ENCODE measurements at places on chromosomes 11 and 22. TPM values are rescaled to one million over a fixed set of nuclear protein-coding genes. Genes with fewer than 3 reads are reported as not detected.
A peak's percentile ranks its signal among the peaks of the same experiment; 100 is the strongest.

DNA sequence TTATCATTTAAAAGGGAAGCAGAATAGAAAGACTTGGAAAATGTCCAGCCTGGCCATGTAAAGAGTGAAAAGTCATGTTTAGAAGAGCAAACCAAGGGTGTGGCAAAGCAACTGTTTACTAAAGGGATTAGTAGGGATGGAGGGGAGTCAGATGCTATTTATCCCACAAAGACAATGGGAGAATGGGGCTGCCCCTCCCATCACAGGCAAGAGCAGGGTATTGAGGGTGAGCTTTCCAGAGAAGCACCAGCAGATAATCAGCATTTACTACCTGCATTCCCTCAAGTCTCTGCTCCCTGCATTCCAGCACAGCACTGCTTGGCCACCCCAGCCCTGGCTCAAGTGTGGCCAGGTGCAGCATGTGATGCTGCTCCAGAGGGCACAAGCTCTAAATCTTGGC lies 18.5 kb upstream of the QSER1 start:
- no peak overlapping the region for H3K27ac ChIP-seq
- H3K4me3 ChIP-seq = no peak overlapping the region
- H3K4me1 ChIP-seq = no peaks in the 10 kb centered on the region
- H3K36me3 ChIP-seq = no peaks in the 10 kb centered on the region
- no peaks in the 10 kb centered on the region for H3K27me3 ChIP-seq
- no peak for DNase-seq

DNA sequence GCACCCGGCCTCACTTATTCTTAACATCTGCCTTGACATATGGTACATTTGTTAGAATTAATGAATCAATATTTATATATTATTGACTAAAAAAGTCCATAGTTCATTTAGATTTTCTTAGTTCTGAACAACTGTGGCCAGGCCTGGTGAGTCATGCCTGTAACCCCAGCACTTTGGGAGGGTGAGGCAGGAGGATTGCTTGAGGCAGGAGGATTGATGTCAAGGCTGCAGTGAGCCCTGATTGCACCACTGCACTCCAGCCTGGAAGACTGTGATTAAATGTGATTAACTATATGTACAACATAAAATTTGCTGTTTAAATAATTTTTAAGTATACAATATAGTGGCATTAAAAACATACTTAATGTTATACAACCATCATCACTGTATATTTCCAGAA lies 5.6 kb downstream of the UVRAG start:
- no peaks in the 10 kb centered on the region for H3K27me3 ChIP-seq
- no peak for DNase-seq
- peaks cover 16% of the 10 kb centered on the region for H3K4me1 ChIP-seq
- no peak overlapping the region for H3K27ac ChIP-seq
- H3K4me3 ChIP-seq = no peak overlapping the region

- H3K27ac ChIP-seq = no peak overlapping the region
- H3K27me3 ChIP-seq = no peaks in the 10 kb centered on the region
- H3K4me3 ChIP-seq = no peak overlapping the region
- H3K36me3 ChIP-seq = no peaks in the 10 kb centered on the region
- H3K4me1 ChIP-seq = no peaks in the 10 kb centered on the region
Measured at GRCh38 chr11:36657610-36658267, 59.7 kb upstream of the RAG2 start.

DNA sequence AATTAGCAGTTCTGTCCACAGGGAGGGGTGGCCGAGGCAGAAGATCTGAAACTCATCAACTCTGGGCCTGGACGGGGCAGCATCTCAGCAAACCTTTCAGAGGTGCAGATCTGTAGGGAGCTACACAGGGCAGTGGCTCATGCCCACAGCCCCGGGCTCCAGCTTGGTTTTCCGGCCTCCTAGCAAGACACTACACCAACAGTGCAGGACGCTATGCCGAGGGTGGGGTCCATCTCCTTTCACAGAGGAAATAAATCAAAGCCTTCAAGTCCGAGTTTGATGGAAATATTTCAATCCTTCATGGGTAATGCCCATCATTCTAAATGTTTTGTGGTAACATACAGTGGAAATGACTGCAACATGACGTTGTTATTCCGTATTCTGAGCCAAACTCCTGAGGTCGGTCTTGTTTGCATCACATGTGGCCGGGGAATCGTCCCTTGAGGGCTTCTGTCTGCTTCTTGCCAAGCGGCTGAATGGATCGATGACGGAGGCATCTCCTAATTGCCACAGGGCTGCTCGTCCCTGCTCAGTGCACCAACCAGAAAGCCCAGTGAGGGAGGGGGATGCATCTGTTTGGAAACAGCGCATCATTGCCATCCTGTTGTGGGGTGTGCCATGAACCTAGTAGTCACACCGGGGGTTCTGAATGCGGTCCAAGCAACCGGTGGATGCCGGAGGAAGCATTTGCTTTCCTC lies 30.0 kb downstream of the LINC01488 start:
- H3K4me1 ChIP-seq = no peaks in the 10 kb centered on the region
- H3K27me3 ChIP-seq = no peaks in the 10 kb centered on the region
- no peak for DNase-seq
- no peak overlapping the region for H3K27ac ChIP-seq

DNA sequence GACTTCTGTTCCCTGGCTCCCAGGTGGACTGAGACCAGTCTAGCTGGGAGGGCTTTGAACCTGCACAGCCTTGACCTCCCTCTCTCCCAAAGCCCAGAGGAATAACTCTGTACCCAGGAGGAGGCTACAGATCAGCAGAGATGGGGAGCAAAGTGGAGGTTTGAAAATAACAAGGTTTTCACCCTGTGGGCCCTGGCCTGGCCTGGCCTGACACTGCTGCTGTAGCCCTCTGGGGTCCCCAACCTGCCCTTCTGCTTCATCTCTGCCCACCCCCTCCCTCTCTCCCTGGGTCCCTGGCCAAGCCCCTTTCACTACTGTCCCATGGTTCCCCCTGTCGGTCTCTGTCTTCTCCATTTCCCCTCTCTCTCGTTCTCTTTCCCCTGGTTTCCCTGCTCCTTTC lies 225.2 kb downstream of the BUD13 start:
- no peaks in the 10 kb centered on the region for H3K36me3 ChIP-seq
- H3K27ac ChIP-seq = no peak overlapping the region
- H3K27me3 ChIP-seq = no peaks in the 10 kb centered on the region
- no peak for DNase-seq
- no peaks in the 10 kb centered on the region for H3K4me1 ChIP-seq

DNA sequence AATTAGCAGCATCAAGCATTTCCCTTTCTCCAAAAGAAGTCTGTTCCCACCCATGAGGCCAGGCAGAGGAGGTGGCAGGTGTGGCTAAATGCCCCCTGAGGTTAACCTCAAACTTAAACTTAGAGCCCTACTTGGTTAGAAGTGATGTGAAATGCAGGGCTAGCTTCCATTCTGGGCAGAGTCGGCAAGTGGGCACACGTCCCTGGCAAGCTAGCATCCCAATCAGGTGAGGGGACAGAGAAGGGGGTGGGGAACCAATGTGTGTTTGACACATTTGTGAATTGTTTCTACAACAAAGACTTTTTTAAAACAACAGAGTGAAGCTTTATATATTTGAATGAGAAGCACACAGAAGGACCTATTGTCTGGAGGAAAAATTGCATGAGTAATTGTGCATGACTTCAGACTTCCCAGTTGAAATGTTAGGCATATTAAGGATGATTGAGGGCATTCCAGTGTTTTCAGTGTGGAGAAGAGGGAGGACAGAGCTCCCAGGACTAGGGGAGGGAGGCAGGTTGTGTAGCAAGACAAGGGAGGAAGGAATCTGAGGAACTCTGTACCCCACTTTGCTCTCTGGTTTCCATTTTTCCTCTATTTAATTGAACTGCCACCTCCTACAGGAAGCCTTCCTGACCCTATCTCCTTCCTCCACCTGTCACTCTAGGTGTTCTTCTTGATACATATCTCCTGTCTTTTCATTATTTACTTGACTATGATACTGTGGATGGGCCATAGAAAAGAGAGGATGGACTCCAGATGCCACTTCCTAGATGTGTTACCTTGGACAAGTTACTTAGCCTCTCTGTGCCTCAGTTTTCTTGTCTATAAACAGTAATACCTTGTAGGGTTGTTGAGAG lies 83.3 kb upstream of the PICALM start:
- peaks cover 19% of the 10 kb centered on the region for H3K4me1 ChIP-seq
- no peak for DNase-seq
- H3K27me3 ChIP-seq = no peaks in the 10 kb centered on the region
- no peaks in the 10 kb centered on the region for H3K36me3 ChIP-seq
- H3K4me3 ChIP-seq = no peak overlapping the region

DNA sequence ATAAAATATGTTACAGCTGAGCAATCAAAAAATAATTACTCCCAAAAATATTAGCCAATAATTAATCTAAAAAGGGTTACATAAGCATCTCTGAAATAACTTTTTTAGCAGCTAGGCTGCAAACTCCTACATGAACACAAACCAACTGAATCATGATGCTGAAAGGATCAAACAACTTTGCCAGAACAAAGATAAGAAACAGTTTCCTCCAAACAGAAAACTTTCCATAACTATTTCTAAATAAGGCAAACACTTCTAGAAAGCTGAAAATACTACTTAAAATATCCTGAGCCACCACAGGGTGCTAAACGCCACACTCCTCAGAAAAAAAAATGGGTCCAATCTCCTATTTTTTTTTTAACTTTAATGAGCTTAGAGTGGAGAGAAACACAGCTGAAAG lies 68.6 kb upstream of the ARHGAP32 start:
- no peak for DNase-seq
- no peaks in the 10 kb centered on the region for H3K27me3 ChIP-seq
- peaks cover 7% of the 10 kb centered on the region for H3K4me1 ChIP-seq
- H3K4me3 ChIP-seq = no peak overlapping the region
- H3K27ac ChIP-seq = no peak overlapping the region

- no peaks in the 10 kb centered on the region for H3K27me3 ChIP-seq
- no peak overlapping the region for H3K27ac ChIP-seq
- DNase-seq = no peak
- H3K4me3 ChIP-seq = no peak overlapping the region
- no peaks in the 10 kb centered on the region for H3K36me3 ChIP-seq
- H3K4me1 ChIP-seq = no peaks in the 10 kb centered on the region
Measured at GRCh38 chr11:5225480-5225871, 1.4 kb downstream of the HBB start.

DNA sequence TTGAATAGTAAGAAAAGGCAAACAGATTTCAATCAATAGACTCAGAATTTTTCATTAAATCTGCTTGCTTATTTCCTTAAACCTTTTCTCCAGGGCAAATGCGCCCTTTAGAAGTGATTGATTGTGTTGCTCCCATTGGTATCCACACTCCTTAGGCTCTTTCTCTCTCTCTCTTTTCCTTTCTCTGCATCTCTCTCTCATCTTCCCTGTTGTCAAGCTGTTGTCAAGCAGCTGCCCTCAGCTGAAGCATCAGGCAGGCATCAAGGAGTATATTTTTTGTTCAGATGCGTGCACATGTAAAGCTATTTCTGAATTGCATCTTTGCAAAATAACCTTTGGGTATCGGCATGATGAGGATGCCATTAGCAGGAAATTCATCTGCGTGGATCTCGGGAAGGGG lies 107.2 kb upstream of the PLET1 start:
- DNase-seq = no peak
- H3K4me1 ChIP-seq = no peaks in the 10 kb centered on the region
- no peaks in the 10 kb centered on the region for H3K27me3 ChIP-seq
- H3K27ac ChIP-seq = no peak overlapping the region

- peak; percentile 66 for DNase-seq
- no peaks in the 10 kb centered on the region for H3K27me3 ChIP-seq
- H3K4me3 ChIP-seq = no peak overlapping the region
- H3K4me1 ChIP-seq = peaks cover 6% of the 10 kb centered on the region
Measured at GRCh38 chr22:44729391-44730021, 22.9 kb upstream of the ARHGAP8 start.

- H3K4me3 ChIP-seq = no peak overlapping the region
- H3K36me3 ChIP-seq = no peaks in the 10 kb centered on the region
- no peak overlapping the region for H3K27ac ChIP-seq
- no peak for DNase-seq
Measured at GRCh38 chr11:15177491-15177890, 62.8 kb downstream of the INSC start.

Gene RIN1
- total RNA-seq = 8.5 TPM

Gene MN1
- 4.3 TPM for total RNA-seq

Gene GATD1
- total RNA-seq = 84.2 TPM

Data from testis (tissue), 5 donors.